ENCODE measurements at places on chromosomes 4 and X.

DNA sequence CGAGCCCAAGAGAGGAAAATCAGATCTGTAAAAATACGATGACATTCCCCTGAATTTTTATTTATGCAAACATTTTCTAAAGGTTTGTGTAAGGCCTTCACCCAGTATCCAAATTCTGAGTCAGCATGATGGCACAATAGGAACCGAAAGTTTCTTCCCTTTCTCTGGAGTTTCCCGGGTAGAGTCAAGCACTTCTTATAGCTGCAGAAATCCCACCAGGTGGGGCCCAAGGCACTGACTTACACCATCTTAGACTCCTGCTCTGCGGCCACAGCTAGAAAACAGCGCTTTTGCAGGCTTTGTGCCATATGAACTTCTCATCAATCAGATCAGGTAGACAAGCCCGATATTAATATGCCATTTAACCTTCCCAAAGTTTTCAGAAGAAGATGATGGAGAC is 13.4 kb downstream of the LEF1 start:
- no peak for DNase-seq

DNA sequence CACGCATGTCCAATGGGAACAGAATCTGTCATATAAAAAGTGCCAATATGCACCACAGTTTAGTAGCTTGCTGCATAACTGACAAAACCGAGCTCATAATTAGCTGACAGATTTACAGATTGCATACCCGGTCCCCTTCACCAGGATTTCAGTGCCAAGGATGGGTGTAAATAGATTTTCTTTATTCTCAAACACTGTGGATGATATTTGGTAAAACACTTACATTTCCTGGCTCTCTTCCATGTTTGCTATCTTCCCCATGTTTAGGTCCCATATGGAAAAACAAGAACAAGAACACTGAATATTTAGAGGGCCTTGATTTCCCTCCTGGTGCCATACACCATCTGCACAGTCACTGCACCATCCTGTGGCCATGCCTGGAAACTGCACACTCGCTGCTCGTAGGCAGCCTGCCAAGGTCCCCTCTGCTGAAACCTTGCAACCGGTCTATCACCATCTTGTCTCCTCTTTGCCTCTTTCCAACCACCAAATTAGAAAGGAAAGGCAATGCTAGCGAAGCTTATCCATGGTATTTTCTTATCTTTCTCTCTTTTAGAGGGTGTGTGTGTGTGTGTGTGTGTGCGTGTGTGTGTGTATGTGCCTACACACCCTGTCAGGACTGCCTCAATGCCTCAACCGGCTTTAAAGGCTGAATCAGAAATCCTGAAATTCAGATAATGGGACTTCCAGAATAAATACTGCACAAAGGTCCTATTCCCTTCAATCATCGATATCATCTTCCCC is 124.2 kb upstream of the MBNL3 start:
- no peak for DNase-seq

DNA sequence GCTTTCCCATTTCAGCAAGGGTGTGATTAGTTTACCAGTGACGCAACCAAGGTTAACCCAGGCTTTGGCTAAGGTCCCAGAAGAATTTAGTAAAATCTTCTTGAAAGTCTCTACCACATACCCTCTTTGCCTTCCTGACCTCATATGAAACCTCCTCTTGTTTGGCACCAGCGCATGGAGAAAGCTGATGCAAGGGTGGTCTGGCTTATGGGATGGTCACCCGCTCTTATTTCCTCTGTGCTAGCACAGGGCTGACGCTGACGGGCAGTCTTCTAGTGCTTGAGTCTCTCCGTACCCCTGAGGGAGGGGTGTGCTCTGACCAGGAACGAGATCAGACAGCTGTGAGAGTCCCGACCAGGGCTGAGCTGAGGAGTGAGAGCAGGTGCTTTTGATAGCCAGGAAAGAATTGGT is 137.6 kb downstream of the TENM3 start:
- no peak for DNase-seq

DNA sequence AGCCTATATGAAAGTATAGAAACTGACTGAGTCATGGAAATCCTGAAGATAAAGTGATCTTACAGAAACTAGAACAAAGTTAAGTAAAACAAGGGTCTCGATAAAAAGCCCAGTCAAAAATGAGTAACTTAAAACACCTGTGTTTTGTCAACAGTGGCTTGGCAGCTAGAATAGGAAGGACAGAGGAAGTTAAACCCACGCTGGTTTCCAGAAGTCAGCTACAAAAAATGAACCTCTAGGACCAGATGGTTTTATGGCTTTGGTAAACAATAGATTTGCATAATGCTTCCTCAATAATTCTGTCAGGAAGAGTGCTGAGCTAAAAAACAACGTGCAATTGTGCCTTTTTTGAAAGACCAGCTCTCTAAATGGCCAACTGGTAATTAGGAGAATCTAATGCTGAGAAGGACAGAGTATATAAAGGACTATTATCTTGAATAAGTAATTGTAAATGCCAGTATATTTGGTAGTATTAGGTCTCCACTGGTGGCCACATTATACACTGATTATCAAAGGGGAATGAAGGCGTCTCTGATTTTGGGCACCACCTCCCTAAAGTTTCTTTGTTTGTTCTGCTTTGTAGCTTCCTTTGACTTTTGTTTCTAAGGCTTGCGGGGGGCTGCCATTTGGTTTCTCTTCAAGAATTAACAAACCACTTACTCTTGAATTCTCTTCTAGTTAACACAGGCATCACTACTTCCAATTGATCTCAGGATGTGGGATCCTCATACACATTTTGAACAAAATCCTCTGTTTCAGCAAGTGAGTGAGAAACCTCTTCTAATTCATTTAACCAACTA is 72.2 kb upstream of the PPP3CA start:
- DNase-seq = no peak

DNA sequence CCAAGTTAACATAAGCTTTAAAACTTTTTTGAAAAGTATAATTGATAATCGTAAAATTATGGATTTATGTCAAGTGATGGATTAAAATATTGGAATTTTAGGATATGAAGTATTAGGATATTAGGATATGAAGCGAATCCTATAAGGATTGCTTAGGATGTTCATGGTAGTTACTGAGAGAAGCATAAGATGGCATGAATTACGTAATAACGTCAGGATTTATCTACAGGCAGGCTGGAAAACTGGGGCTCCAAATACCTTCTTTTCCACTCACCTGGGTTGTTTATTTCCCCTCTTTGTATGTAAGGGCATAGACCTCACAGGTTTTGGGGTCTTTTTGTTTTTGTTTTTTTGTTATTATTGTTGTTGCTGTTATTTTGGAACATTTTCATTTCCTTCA is 65.2 kb upstream of the TMEM33 start:
- no peak for DNase-seq

- no peak for DNase-seq
These were observed 87.8 kb upstream of the ACSL1 start for GRCh38 chr4:184913356-184914143.

GRCh38 chr4:159604781-159605180 is 501.9 kb downstream of the RAPGEF2 start:
- no peak for DNase-seq

DNA sequence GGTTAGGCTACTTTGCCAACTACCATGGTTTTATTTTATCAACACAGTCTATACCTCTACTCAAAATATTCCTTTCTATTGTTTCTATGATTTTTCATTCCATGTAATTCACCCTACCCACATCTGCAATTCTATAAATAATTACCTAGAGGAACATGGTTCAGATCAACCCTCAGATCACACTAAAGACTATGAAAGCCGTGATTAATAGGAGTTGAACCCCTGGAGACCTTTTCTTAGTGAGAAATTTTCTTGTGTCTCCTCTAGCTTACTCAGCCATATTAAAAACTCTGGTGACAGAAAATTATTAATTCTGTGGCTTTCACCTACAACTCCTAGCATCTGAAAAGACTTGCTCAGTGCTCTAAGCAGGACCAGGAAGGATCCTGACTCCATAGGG is 38.5 kb upstream of the CXXC4 start:
- no peak for DNase-seq

DNA sequence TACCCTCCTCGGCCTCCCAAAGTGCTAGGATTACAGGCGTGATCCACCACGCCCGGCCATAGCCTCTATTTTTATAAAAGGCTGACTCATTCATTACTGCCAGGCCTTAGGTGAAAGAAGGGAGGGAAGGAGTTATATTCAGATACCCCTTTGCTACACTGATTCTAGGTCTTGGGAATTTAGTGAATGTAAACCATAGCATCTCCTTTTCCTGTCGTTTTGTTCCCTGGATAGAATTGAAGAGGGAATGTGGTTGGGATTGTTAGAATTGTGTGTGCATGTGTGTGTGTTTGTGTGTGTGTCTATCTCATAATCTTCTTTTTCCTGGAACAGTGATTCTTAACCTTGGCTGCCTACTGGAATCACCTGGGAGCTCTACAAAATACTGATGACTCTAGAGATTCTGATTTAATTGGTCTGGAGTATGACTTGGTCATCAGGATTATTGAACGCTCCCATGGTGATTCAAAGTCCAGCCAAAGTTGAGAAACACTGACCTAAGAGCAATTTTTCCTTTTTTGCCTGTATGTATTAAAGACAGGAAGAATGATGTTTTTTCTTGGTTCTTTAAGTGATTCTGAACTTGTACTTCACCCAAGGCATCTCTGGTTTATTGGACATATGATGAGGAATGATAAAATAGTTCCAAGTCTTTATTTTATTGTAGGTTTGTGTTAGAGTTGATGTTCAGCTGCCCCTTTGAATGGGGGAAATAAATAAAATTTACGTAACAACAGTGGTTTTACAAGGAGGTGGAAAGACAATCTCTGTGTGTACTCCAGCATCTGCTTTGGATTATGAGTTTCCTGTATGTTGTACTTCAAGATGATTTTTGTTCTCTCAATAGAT is 37.0 kb downstream of the NAP1L5 start:
- no peak for DNase-seq

- no peak for DNase-seq
These were observed 30.8 kb downstream of the GPM6B start for GRCh38 chrX:13786048-13786447.

DNA sequence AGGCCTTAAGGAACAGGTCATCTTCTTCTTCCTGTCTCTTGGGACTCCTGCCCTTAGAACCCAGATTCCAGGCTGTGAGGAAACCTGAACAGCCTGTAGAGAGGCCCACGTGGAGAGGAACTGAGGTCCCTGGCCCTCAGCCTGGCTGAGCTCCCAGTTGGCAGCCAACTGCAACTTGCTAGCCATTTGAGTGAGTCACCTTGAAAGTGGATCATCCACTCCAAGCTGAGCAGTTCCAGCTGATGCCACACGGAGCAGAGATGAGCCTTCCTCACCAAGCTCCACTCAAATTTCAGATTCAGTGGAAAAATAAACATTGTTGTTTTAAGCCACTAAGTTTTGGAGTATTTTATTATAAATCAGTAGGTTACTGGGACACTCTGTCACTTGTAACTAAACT is 392.5 kb downstream of the BCOR start:
- DNase-seq = no peak

- DNase-seq = no peak
These were observed 7.4 kb downstream of the EVC start for GRCh38 chr4:5718411-5718810.

GRCh38 chr4:24080871-24081270 is 191.0 kb upstream of the PPARGC1A start:
- no peak for DNase-seq

GRCh38 chrX:155744534-155744933 is 131.8 kb upstream of the TMLHE start:
- DNase-seq = no peak

DNA sequence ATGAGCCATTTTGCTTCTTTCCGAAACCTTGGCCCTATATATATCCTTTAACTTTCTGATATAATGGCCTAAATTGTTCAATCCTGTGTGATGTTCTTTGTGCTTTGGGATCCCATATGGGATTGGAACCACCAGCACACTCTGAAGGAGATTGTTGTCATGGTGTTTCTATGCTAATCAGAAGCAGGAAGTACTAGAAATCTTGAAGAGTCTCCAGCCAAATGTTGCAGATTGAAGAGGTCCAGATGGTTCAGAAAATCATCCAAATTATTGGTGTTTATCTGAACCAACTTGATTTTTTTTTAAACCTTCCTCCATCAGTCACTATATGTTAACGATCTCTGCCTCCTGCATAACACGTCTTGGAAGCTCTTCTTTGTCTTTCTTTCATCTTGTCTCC is 72.8 kb downstream of the KIT start:
- DNase-seq = no peak

- no peak for DNase-seq
These were observed 402.4 kb upstream of the NDST4 start for GRCh38 chr4:115515772-115516171.

DNA sequence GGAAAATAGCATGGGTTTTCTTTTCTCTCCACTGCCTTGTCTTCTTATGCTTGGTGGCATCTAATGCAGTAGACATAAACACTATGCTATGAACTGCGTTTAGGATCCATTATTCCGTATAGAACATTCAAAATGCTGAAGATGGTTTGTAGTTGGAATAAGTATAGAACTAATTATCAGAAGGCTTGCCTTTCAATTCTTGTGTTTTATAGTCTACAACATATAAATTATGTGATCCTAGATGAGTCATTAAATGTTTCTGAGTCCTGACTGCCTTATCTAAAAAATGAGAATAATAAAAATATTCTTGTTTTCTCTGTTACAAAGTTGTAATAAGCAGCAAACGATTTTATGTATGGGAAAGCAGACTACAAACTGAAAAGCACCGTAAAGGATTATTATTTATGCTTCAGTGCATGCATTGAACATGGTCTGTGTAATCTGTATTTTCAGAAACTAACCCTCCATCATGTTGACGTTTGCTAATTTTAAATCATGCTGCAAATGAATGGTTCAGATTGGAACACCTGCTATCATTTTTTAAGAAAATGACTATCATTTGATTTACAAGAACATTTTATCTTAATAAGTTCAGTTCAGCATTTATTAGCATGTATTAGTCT is 335.9 kb upstream of the AADAT start:
- no peak for DNase-seq

DNA sequence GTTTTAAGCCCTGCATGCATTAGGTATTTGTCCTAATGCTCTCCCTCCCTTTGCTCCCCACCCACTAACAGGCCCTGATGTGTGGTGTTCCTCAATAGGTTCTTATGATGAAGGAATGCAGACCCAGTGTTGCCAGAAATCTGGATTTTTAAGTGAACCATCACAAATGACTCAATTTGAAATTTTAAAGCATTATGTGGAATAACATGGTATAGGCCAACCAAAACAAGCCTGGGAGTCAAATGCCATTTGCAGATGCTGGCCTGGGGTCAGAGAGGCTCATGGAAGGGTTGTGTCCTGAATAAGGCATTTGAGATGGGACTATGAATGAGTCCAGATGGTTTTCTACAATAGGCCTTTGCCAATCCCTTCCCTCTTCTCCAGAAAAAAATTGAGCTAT is 179.6 kb downstream of the SHROOM3 start:
- no peak for DNase-seq

- no peak for DNase-seq
These were observed 31.0 kb downstream of the DCTD start for GRCh38 chr4:182886205-182886604.
